Astrocyte (in vitro differentiated cells and primary cell): ENCODE measurements at places on chromosomes 1 and 21. TPM values are rescaled to one million over a fixed set of nuclear protein-coding genes. Genes with fewer than 3 reads are reported as not detected.

HES4 gene
- 149 and 169 TPM in 2 replicates for total RNA-seq

MACO1 gene
- total RNA-seq, result 31.8 and 37.4 TPM in 2 replicates

DNA sequence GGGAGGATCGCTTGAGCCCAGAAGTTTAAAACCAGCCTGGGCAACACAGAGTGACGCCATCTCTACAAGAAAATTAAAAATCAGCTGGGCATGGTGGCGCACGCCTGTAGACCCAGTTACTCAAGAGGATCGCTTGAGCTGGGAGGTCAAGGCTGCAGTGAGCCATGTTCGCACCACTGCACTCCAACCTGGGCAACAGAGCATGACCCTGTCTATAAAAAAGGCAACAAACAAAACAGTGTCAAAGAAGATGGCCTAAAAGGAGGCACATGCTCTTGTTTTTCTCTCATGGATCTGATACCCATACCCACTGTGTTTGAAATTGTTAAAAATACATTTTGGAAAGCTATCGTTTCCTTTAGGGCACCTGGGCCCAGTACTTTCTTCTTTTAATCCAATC lies 191.7 kb downstream of the SLC45A1 start:
- DNase-seq, result no peak

LAPTM5 gene
- total RNA-seq, result 0.77 and 0.89 TPM in 2 replicates

- DNase-seq, result no peak
Observed at GRCh38 chr1:236149696-236150228, 7.4 kb downstream of the GPR137B start.

PLA2G2E gene
- total RNA-seq, result not detected in 2 replicates

DNA sequence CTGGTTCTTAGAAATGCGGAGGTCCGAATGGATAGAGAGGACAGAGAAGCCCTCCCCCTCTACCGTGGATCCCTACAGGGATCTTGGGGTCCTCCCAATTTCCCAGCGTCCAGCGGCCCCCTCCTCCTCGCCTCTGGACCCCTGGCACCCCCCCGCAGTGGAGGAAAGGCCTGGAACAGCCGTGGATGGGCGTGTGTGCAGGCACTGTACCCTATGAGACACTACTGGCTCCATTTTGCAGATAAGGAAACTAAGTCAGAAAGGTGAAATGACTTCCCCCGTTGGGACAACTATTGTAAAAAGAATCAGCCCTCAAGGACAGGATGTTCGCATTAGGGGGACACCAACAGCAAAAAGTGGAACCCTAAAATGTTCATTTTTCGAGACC lies 931 bp upstream of the CLSTN1 start:
- no peak for DNase-seq

GRCh38 chr1:8551057-8551456 lies 233.1 kb downstream of the SLC45A1 start:
- DNase-seq, result no peak

MORN1 gene
- 9.2 and 11.7 TPM in 2 replicates for total RNA-seq

CFAP107 gene
- total RNA-seq, result not detected in 2 replicates

ATP1A4 gene
- total RNA-seq, result not detected in 2 replicates

DNA sequence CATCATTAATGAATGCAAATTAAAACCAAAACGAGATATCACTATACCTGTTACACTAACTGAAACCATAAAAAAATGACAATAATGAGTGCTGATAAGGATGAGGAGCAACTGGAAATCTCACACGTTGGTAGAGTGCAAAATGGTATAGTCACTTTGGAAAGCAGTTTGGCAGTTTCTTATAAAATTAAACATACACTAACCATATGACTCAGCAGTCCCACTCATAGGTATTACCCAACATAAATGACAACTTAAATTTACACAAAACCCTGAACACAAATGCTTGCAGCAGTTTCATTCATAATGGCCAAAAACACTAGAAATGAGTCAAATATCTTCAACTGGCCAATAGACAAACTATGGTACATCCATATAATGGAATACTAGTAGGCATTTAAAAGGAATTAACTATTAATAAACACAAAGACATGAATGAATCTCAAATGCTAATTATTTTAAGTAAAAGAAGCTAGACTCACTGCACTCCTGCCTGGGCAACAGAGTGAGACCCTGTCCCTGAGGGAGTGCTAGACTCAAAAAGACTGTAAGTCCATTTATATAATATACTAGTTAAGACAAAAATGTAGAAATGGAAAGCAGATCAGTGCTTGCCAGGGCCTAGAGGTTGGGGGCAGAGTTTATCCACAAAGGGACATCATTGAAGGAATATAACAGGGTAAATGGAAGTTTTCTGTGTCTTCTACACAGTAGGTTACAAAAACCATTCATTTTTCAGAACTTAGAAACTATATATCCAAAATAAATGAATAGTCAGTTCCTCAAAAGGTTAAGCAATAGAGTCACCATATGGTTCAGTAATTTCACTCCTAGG lies 77.4 kb downstream of the EIF4G3 start:
- no peak for DNase-seq

SMAP2 gene
- 16.8 and 18.3 TPM in 2 replicates for total RNA-seq

GRCh38 chr1:213041443-213041842 lies 9.6 kb upstream of the RPS6KC1 start:
- DNase-seq, result peak; percentile 77

- DNase-seq, result peak; percentile 96
Observed at GRCh38 chr1:167721617-167722151, at the start of gene MPZL1. Gene MPZL1, plus strand, starts transcription at chr1:167721982. Its CDS starts 170 bp downstream, at chr1:167722152.

HES3 gene
- not detected in 2 replicates for total RNA-seq

DNA sequence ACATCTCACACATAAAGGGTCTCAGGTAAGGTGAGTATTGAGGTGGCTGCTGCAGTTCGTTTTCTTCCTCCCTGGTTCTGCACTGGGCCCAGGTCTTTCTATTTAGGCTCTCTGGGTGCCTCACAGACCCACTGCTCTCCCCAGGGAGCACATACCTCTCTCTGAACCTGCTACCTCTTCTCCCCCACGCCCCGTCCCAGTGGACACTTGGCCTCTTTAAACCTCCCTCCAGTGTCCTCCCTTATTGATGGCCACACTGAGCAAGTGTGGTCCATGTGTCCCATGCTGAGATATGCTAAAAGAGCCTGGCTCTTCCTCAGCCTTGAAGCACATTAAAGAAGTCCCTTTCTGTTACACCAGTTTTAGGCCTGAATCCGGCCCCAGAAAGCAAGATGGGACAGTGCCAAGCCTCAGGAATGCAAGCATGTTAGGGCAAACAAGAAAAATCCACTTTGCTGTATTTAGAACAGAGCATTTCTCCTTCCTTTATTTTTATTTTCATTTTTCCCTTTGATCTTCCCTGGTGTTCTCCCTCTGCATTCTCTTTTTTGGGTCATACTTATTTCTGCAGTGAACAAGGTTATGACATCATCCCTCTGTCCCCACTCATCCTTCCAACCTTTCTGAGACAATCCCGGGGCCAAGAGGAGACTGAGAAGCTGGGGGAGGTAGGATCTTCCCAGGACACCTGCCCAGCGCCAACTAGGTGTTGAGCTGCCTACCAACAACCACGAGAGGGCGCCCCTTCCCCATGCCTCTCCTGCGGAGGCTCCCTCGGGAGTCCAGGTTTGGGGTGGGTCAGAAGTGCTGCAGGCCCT lies 5.0 kb upstream of the CHI3L2 start:
- no peak for DNase-seq

- peak; percentile 31 for DNase-seq
Observed at GRCh38 chr1:86696522-86696921, 7.9 kb upstream of the SH3GLB1 start.

- peak; percentile 26 for DNase-seq
Observed at GRCh38 chr1:184409011-184409410, 22.2 kb downstream of the C1orf21 start.

DNA sequence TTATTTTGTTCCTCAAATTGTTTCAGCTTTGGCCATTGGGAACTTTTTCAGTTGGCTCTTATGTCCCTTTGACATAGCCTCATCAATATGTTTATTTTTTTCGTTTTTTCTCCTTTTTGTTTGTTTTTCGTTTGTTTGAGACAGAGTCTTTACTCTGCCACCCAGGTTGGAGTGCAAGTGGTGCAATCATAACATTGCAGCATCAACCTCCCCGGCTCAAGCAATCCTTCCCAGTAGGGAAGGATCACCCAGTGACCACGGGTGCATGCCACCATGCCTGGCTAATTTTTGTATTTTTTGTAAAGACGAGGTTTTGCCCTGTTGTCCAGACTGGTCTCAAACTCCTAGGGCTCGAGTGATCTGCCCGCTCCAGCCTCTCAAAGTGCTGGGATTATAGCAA lies 8.1 kb downstream of the POLR3GL start:
- no peak for DNase-seq

GRCh38 chr1:24071941-24072340 lies 40.0 kb downstream of the MYOM3 start:
- DNase-seq, result no peak
